Lower leg skin (tissue), 4 donors: ENCODE measurements at places on chromosomes 13 and 19.
A peak's percentile ranks its signal among the peaks of the same experiment; 100 is the strongest.

DNA sequence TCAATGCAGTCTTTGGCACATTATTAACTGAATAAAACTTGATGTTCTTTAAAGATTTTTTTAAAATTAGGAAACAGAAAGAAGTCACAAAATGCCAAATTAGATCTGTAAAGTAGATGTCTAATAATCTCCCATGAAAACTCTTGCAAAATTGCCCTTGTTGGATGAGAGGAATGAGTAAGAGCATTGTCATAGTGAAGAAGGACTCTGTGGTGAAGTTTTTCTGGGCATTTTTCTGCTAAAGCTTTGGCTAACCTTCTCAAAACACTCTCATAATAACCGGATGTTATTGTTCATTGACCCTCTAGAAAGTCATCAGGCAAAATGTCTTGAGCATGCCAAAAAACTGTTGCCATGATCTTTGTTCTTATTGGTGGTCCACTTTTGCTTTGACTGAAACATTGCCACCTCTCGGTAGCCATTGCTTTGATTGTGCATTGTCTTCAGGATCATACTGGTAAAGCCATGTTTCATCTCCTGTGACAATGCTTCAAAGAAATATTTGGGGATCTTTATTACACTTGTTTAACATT lies 549.3 kb downstream of the LIG4 start:
- DNase-seq = no peak

- no peak for DNase-seq
Observed at GRCh38 chr13:114124921-114125320, 7.5 kb downstream of the RASA3 start.

DNA sequence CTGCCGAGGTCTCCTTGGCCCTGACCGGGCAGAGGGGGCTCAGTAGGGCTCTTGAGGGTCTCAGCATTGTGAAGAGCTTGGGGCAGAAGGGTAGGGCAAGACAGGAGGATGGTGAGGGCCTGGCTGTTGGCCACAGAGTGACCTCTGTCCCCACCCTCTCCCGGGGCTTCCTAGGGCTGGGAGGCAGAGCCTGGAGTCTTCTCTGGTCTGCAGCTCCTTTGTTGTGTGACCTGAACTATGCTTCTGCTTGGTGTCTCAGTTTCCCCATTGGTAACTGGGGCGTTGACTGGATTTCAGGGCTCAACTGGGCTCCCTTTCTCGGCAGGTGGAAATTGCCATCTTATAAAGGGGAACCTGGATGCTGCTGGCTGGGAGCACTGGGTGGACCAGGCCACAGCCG lies 30.1 kb upstream of the PEPD start:
- no peak for DNase-seq

- DNase-seq = peak; percentile 89
Observed at GRCh38 chr19:12564016-12564664, 12.9 kb upstream of the ZNF564 start.

DNA sequence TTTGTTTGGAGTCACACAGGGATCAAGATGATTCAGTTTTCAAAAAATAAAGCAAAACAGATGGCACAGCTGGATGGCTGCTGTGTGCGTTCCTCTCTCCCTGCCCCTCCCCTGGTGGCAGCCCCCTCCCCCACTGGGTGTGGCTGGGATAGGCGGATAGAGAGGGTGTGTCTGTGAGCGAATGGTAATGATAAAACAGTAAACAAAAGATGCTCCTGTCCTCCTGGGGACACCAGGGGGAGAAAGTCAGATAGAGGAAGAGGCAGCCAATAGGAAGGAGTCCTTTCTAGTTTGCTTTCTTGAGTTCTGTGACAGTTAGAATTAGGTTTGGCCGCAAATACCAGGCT lies 6.5 kb downstream of the TMEM255B start:
- peak; percentile 70 for DNase-seq

DNA sequence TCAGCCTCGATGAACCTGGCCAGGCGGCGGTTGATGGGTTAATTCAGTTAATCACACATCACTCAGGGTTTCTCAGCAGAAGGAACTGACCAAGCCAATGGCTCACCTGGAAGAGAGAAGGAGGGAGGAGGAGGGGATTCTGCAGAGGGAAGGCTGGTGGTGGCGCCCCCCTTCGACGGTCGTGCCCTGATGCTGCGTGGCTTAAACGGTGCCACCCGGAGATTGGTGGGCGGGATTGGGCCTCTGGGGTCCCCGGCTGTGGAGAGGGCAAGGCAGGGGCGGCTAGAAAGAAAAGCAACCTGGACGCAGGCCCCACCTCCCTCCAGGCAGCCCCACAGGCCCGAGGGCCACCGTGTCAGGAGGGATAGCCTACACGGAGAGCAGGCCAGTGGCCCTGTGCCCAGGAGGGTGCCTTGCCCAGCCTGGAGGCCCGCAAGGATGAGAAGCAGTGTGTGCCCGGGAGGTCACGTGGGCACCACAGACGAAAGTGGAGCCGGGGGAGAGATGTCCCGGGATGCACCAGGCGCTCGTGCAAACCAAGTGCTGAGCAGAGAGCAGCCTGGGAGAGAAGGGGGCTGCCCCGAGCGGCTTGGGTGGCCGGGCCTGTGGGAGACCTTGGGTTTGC lies 16.0 kb downstream of the CSNK1G2 start:
- DNase-seq = no peak

DNA sequence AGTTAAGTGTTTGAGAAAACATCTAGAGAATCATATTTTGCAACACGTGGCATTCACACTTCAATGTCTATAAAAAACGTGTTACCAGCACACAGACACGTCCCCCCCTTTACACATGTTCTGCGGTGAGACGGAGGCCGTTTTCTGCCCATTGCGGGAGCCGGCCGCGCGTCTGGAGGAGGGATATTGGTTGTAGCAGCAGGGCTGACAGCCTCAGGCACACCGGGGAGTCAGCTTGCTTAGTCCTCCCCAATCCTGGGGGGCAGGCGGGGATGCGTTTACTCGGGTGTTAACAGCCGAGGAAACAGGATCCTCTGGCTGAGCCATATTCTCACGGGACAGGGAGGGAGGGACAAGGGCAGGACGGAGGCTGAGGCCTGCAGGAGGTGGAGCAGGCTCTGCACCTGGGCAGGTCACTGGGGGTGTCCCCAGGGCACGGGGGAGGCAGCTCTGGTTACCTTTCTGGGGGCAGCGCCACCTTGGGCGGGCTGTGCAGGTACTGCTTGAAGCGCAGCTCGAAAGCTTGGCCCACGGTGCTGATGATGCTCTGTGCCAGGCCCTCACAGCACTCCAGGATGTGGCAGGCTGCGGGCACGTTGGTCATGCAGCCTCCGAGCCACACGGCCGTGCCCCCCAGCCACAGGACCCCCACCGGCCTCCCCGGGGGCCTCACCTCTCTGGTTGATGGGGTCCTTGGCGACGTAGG lies 25.0 kb downstream of the SHC2 start:
- no peak for DNase-seq

GRCh38 chr19:55697698-55698097 lies 22.7 kb downstream of the EPN1 start:
- peak; percentile 63 for DNase-seq

DNA sequence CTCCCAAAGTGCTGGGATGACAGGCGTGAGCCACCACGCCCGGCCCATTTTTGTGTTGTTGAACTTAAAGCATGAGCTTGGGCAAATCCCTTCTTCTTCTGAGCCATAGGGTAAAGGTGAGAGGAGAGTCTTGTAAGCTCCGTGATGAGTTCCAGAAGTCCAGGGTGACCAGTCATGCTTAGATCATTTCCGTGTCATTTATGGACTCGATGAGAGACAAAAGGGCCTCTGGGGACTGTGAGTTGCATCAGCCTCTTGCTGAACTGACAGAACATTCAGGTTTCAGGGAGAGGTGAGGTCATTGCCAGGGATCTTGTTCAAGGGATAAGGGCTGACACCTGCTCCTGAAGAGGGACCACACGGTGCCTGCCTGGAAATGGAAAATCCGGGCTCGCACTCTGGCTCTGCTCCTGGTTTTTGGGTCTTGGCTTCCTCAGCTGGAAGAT lies 53.6 kb downstream of the GADD45B start:
- DNase-seq = peak; percentile 47

GRCh38 chr13:40070357-40070756 lies 414.9 kb downstream of the COG6 start:
- no peak for DNase-seq

- no peak for DNase-seq
Observed at GRCh38 chr13:65095161-65096082, 2134.7 kb downstream of the PCDH9 start.

DNA sequence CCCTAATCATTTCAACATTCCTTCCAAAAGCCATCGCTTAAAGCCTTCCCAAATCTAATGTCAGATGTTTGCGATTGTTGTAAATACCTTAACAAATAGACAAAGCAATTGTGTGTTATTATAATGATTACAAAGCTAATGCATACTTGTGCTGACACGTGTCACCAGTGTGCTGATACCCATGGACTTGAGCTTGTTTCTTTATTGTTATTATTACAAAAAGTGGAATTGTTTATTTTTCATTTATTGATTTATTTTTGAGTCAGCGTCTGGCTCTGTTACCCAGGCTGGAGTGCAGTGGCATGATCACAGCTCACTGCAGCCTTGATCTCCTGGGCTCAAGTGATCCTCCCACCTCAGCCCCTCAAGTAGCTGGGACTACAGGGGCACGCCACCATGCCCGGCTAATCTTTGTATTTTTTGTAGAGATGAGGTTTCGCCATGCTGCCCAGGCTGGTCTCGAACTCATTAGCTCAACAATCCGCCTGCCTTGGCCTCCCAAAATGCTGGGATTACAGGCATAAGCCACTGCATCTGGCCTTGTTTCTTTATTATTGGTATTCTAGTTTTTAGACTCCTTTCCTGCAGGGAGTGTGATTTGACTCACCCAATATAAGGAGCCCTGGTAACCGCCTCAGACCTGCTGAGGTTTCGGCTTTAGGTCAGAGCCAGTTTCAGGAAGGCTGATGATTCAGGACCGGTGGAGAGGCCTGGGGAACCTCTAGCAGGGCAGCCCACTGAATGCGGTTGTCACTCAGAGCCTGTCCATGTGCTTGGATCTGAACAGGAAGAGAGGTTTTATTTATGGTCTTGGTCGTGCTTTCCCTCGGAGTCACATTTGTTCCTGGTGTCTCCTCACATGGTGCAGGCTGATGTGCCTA lies 2.1 kb upstream of the FBXO17 start:
- no peak for DNase-seq

DNA sequence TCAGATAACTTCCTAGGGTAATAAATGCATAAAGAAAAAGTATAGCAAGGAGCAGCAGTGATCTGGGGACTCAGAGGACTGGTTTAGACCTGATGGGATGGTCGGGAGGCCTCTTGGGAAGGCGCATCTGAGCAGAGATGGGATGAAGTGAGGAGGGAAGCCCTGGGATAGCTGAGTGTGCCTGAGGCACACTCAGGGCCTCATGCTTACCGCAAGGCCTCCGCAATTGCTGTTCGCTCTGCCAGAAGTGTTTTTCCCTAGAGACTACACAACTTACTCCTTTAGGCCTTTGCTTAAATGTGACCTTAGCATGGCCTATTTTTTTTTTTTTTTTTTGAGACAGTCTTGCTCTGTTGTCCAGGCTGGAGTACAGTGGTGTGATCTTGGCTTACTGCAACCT lies 4.1 kb upstream of the DLL3 start:
- no peak for DNase-seq

- DNase-seq = no peak
Observed at GRCh38 chr13:34943436-34944273, 1.6 kb downstream of the NBEA start.

DNA sequence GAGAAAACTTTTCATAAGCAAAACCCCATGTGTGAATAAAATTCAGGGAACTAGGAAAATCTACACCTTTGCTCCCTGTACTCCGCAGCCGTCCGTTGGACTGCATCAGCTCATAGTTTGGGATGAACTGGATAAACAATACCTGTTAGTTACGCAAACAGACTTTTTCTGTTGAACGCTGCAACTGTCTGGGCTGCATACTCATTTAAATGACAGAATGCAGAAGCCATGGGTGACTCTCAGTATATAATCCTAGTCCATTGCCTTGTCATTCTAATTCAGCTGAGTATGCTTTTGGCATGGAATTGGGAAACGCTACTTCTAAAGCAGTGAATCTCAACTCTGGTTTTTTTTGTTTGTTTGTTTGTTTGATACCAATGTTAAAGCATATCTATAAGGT lies 151.6 kb downstream of the SLITRK1 start:
- no peak for DNase-seq

- DNase-seq = no peak
Observed at GRCh38 chr13:77040835-77041234, 13.9 kb upstream of the FBXL3 start.

- DNase-seq = peak; percentile 40
Observed at GRCh38 chr13:105442949-105443699, 1092.3 kb downstream of the EFNB2 start.

DNA sequence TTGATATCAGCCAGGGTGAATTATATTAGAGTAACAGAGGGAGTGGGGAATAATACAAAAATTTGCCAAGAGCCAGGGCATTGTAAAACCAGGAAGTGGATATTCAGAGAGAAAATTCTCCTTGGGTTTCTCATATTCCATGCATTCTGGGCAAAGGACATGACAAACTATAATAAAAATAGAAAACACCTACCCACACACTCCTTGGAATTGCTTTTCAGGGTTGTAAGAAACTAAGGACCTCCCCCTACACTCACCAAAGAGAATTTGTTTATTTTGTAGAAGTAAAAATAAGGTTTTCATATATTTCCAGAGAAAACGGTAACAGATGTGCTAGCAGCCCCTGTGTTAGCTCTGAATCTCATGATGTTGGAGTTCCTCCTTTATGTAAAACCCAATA lies 649.6 kb downstream of the SLITRK1 start:
- DNase-seq = no peak
